ENCODE measurements at places on chromosomes 13 and 19.
A peak's percentile ranks its signal among the peaks of the same experiment; 100 is the strongest.

GRCh38 chr13:20911037-20911436, 8.5 kb upstream of the XPO4 start:
- DNase-seq, result no peak

GRCh38 chr13:23889615-23890607, 711 bp upstream of the MIPEP start:
- no peak for DNase-seq

DNA sequence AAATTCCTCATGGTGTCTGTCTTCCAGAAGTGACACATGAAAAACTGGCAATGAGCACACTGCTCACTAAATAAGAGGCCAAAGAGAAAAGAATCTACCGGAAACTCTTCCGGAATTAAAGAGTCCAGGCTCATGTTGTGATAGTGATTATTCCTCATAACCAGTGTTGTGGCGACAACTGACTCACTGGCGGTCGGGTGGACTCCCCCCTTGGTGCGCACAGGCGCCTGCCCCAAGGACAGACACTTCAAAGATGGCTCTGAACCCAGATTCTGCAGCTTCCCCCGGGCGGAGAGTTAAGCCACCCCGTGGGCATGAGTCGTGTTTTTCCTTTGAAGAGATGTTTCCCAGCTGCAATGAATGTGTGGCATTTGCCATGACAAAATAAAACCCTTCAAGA, 10.3 kb downstream of the IL17D start:
- DNase-seq, result peak; percentile 59

DNA sequence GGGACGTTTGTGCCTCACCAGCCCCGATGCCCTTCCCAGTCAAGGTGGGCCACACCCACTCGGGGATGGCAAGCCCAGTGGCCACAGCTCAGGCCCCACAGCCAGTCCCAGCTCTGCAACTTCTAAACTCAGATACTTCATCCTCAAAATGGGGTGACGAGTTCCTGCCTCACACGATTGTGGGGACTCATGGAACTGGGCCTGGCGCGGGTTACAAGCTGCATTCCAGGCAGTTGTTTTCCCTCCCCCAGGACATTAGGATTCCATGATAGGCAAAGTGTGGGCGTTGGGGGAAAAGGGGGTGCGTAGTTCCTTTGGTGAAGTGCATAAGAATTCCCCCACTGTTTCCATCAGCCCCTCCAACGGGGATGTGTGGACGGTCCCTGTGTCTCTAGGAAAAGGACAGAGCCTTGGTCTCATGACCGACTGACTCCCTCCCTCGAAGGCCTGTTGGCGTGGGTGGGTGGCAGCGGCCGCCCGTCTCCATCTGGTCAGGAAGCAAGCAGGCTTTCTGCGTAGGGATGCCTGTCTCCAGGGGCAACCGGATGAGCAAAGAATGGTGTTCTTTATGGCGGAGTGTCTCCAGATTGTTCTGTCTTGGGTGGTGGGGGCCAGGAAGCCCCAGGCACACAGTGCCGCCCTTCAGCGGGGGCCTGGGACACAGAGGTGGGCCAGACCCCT, 21.1 kb upstream of the NPAS1 start:
- no peak for DNase-seq

DNA sequence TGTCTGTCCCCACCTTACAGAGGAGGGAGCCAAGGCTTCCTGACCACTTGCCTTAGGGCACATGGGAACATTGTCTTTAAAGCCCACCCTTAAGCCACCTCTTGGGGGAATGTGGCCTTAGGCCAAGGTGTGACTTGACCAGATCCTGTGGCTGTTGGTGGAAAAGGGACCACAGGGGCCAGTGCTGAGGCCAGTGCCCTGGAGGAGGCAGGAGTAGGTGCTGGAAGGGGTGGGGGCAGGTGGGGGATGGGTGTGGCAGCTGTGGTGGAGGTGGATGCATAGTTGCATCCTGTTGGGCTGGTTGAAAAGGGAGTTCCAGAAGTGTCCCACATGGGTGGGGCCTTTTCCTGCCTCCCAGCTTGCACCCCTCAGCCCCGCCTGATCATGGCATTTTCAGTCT, 44.8 kb downstream of the DNM2 start:
- DNase-seq, result no peak

DNA sequence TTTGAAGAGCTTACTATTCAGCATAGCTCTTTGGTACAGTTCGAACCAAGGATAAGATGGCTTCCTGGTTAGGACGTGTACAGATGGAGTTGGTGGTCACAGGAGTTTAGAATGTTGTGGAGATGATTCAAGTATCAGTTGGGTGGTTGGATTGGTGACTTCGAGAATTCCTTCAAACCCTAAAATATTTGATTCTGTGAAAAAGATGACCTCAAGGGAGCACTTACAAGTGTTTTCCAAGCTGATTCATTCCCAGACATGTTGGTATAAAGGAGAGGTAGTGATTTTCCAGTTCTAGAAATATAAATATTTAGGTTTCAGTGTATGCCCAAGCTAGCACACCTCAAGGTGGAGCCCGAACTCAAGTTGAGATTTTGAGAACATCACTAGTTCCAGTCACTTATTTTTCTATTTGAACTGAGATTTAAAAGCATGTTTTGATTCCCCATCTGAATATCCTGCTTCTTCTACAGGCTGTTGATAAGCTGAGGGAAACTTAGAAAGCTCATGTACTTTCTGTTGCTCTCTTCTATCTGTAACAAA, 306.1 kb downstream of the DCT start:
- DNase-seq, result no peak

DNA sequence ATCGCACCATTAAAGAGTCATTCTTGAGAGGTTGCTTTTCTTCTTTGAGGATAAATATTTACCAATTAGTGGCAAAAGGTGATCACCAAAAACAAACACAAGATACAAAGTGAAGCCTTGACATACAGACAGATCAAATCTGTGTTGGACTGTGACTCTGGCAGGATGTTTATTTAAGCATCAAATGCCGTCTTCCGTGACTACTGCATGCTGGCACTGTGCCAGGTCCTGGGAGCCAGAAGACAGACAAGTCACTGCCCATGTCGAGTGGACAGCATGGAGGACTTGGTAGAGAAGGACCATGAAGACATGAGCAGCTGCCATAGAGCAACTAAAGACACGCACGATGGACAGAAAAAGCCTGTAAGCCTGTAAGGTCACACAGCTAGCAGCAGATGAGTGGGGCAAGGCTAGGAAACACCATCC, 92.8 kb upstream of the FARP1 start:
- no peak for DNase-seq

GRCh38 chr13:104810242-104810641, 1725.2 kb downstream of the EFNB2 start:
- no peak for DNase-seq

- no peak for DNase-seq
Measured at GRCh38 chr19:14114439-14114838, 3.1 kb downstream of the PRKACA start.

DNA sequence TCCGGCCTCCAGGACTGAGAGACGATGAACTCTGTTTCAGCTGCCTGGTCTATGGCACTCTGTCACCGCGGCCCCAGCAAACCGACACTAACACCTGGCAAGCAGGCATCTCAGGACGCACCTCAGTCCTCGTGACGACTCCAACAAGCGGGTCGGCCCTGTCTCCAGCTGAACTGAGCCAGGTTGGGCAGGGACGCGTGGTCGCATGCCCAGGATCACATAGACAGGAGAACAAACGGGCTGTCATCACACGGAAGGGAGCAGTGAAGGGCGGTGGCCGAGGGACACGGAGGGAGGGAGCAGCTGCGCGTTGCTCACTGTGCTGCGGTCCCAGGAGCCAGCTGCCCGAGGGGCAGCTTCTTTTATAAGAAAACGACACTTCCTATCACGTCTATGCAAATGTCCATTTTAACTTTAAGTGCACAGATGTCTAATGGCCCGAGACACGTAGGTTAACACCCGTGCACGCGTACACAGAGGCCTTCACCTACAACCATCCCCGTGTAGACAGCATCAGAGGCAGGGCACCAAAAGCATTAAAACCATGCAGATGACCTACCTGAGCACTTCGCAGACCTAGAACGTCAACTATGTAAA, 8.9 kb downstream of the SGTA start:
- DNase-seq, result no peak

GRCh38 chr13:107202371-107203023, 634.6 kb upstream of the ARGLU1 start:
- DNase-seq, result peak; percentile 72

DNA sequence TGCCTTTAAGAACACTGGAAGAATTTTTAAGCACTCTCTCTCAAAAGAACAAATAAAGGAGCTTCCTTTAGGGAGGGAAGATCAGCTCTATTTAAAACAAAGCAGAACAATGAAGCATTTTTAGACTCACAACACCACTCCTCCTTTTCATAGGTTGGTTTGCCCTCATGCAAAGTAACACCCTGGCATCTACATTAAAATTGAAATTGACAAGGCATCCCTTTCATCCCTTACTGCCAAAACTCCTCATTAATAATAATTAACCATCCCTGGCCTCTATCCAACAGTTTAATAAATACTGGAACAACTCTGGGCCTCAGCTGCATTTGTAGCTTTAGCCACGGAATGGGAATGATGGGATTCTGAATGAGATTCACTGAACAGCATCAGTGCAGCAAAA, 929.1 kb downstream of the PCDH9 start:
- DNase-seq, result no peak

GRCh38 chr13:67438465-67438864, 208.3 kb upstream of the PCDH9 start:
- no peak for DNase-seq
